Mesendoderm (in vitro differentiated cells): ENCODE measurements at places on chromosomes 6 and 20.
A peak's percentile ranks its signal among the peaks of the same experiment; 100 is the strongest.

GRCh38 chr6:35722121-35722761 lies 14.6 kb upstream of the ARMC12 start:
- peaks cover 18% of the 10 kb centered on the region for H3K4me1 ChIP-seq
- H3K4me3 ChIP-seq = no peak overlapping the region
- H3K27me3 ChIP-seq = no peaks in the 10 kb centered on the region
- no peak for DNase-seq
- H3K36me3 ChIP-seq = no peaks in the 10 kb centered on the region
- H3K27ac ChIP-seq = no peak overlapping the region

GRCh38 chr20:62191781-62192559 lies 9.1 kb downstream of the MTG2 start:
- no peaks in the 10 kb centered on the region for H3K4me1 ChIP-seq
- no peaks in the 10 kb centered on the region for H3K27me3 ChIP-seq
- H3K27ac ChIP-seq = no peak overlapping the region
- H3K4me3 ChIP-seq = no peak overlapping the region
- no peak for DNase-seq

DNA sequence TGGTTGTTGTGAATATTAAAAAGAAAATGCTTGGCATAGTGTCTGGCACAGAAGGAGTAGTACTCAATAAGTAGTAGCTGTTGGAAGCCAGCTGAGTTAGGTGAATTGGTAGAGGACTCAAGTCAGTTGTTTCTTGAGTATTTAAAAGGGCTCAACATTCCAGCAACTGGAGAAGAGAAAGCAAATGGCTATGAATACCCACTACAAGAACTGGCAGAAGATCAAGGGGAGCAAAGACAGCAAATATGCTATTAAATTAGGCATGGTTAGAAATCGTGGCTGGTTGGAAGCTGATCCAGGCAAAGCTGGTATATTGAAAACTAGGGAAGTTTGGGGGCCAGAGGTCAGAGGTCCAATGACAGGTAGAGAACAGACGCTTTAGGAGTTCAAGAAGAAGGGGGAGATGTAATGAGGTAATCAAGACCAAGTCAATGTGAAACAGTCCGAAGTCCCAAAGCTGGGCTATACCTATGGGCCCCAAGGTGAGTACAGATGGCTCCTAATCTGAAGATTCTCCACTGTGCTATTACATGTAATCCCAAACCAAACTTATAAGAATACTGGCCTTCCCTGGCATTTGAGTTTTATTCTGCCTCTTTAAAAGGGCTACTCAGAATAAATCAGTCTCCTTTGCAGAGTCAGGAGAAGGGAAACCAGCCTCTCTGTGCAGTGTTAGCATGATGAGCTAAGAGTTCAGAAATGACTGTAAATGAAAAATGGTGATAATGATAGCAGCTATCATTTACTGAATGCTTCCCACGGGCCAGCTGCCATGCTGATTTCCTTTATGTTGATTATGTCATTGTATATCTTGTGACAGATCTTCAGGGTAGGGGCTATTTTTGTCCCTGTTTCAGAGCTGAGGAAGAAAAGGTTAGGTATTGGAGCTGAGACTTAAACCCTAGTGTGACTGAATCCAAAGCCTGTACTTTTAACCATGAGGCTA lies 122.3 kb downstream of the ANKS1A start:
- H3K36me3 ChIP-seq = no peaks in the 10 kb centered on the region
- H3K4me1 ChIP-seq = peaks cover 3% of the 10 kb centered on the region
- no peaks in the 10 kb centered on the region for H3K27me3 ChIP-seq
- no peak overlapping the region for H3K4me3 ChIP-seq
- no peak for DNase-seq

- H3K36me3 ChIP-seq = no peaks in the 10 kb centered on the region
- DNase-seq = no peak
- no peaks in the 10 kb centered on the region for H3K27me3 ChIP-seq
- no peak overlapping the region for H3K4me3 ChIP-seq
- no peak overlapping the region for H3K27ac ChIP-seq
Observed at GRCh38 chr6:21039926-21040325, 505.7 kb downstream of the CDKAL1 start.

- no peak for DNase-seq
- no peak overlapping the region for H3K4me3 ChIP-seq
- peaks cover 2% of the 10 kb centered on the region for H3K4me1 ChIP-seq
- H3K27ac ChIP-seq = no peak overlapping the region
Observed at GRCh38 chr20:53824779-53825178, 231.1 kb upstream of the ZNF217 start.

DNA sequence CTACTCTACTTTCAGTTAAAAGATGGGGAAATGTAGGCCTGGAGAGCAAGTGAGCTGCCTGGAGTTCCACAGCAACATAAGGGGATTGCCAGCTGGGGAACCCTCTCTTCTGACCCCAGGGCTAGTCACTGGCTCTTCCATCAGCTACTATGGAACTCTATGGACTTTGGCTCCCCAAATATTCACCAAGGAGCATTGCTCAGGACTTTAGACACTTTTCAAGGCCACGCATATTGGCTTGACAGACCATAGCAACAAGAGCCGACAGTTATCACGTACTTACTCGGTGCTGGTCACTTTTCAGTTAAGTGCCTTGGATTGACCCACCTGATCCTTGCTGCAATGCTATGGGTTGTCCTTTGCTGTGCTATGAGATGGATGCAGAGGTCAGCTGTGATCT lies 360.7 kb upstream of the CHD6 start:
- no peak for DNase-seq
- H3K36me3 ChIP-seq = no peaks in the 10 kb centered on the region
- no peaks in the 10 kb centered on the region for H3K27me3 ChIP-seq
- H3K4me3 ChIP-seq = no peak overlapping the region

- H3K4me1 ChIP-seq = no peaks in the 10 kb centered on the region
- H3K36me3 ChIP-seq = no peaks in the 10 kb centered on the region
- no peak overlapping the region for H3K4me3 ChIP-seq
- DNase-seq = no peak
- no peak overlapping the region for H3K27ac ChIP-seq
Observed at GRCh38 chr6:111228094-111228493, 140.8 kb downstream of the SLC16A10 start.

DNA sequence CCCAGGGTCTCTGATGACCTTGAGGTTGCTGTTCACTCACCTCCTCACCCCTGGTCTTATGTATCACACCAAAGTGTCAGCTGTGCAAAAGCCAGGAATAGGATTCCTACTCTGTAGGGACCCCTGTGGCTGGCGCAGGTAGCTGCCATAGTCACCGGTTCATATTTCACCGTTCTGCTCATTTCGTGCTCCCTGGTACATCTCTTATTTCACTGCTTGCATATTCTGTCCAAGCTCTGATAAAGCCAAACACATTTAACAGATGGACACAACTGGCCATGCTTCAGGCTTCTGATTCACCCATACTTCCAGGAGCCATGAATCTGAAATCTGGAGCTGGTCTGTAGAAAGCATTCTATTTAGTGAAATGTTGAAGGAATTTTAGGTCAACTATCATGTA lies 20.5 kb downstream of the SLC22A3 start:
- no peaks in the 10 kb centered on the region for H3K4me1 ChIP-seq
- no peaks in the 10 kb centered on the region for H3K27me3 ChIP-seq
- H3K4me3 ChIP-seq = no peak overlapping the region
- no peak overlapping the region for H3K27ac ChIP-seq
- DNase-seq = no peak

DNA sequence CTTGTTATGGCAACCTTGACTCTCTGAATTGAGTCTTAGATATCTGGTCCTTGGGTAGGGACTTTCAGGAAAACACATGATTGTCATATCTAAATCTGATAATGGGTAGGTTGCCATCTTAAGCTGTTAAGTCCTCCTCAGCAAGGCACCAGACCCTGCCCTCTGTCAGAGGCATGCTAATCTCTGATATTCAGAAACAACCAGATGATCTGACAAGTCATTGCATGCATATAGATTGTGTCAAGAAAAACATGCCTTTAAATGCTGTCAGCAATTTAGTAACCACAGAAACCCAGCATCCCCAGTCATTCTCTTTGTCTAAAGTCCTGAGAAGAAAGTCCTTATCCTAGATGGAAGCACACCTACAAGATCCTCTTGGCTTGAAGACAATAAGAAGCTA lies 149.1 kb downstream of the EDN1 start:
- no peak overlapping the region for H3K27ac ChIP-seq
- peak; percentile 94 for DNase-seq
- H3K27me3 ChIP-seq = no peaks in the 10 kb centered on the region
- H3K36me3 ChIP-seq = no peaks in the 10 kb centered on the region

GRCh38 chr6:170444811-170445211 lies 108.3 kb downstream of the PSMB1 start:
- no peaks in the 10 kb centered on the region for H3K36me3 ChIP-seq
- H3K4me3 ChIP-seq = no peak overlapping the region
- no peak overlapping the region for H3K27ac ChIP-seq
- H3K27me3 ChIP-seq = no peaks in the 10 kb centered on the region

DNA sequence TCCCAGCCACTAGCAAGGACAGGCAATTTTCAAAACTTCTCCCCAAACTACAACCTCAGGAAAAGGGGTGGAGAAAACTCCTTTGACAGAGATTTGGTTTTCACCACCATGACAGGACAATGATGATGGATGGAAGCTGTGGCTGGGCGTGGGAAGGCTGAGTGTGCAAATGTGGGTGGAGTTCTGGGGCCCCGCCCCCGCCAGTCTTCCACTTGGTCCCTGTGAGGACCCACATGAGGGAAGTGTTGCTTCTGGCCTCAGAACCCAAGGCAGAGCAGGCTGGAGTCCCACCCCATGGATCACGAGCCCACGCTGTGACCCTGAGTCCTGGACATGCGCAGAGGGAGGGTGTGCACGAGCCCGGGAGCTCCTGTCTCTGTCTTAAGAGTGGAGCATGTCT lies 21.5 kb upstream of the MRGBP start:
- H3K36me3 ChIP-seq = no peaks in the 10 kb centered on the region
- no peak overlapping the region for H3K4me3 ChIP-seq
- DNase-seq = no peak
- H3K4me1 ChIP-seq = peaks cover 2% of the 10 kb centered on the region
- H3K27me3 ChIP-seq = no peaks in the 10 kb centered on the region
- no peak overlapping the region for H3K27ac ChIP-seq

DNA sequence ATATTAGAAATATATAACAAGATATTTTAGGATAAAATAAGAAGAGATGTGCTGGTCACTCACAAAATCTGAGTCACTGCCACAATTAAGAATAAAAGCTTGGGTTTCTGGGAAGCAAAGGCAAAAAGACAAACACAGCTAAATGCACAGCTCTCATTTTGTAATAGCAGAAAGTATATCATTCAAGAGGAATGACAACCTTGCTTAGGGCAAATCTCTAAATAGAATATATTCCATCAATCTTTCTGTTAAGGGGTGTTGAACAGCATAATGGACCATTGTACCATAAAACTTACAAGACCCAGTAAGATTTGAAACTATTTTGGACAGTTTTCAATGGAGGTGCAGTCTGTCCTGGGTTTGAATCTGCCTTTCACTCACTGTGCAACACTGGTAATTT lies 464.9 kb upstream of the SOX4 start:
- no peak for DNase-seq
- no peak overlapping the region for H3K27ac ChIP-seq
- H3K36me3 ChIP-seq = no peaks in the 10 kb centered on the region
- no peak overlapping the region for H3K4me3 ChIP-seq

DNA sequence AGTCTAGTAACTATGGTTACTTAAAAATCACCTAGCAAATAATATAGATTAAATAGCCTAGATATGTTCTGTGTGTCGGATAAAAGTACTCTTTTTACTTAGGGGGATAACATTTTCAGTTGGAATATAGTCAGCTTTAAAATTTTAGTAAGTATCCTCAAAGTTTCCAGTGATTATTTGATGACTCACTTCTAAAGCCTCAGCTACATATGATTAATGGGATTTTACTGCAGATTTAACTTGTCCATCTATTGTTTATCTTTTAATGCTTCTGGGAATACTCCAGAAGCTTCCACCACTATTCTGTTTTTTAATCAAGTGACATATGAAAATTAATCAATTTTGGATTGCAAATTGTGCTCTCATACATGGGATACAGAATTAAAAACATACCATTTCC lies 8.7 kb upstream of the TENT5A start:
- no peak overlapping the region for H3K4me3 ChIP-seq
- H3K36me3 ChIP-seq = no peaks in the 10 kb centered on the region
- DNase-seq = no peak
- no peak overlapping the region for H3K27ac ChIP-seq
- no peaks in the 10 kb centered on the region for H3K4me1 ChIP-seq

GRCh38 chr6:157706883-157707282 lies 116.2 kb upstream of the SNX9 start:
- H3K27ac ChIP-seq = no peak overlapping the region
- no peaks in the 10 kb centered on the region for H3K36me3 ChIP-seq
- H3K27me3 ChIP-seq = no peaks in the 10 kb centered on the region
- no peak overlapping the region for H3K4me3 ChIP-seq
- no peak for DNase-seq
- H3K4me1 ChIP-seq = no peaks in the 10 kb centered on the region
